ENCODE measurements at places on chromosomes 3 and 15.
A peak's percentile ranks its signal among the peaks of the same experiment; 100 is the strongest.

DNA sequence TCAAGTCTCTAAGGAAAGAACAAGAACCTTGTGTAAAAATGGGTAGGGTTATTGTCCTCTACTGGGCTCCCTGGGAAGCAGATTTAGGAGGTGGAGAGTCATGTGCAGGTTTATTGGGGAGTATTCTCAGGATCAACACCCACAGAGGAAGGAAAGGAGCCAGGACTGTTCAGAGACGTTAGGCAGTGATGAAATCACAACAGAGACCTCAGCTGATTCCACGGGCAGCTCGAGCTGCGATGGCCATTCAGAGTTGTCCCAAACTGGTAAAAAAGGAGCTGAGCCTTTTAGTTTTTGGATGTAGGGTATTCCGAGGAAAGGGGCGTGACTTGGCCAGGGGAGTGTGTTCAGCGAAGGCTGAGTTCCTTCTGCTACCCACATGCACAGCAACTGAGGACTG, 85.0 kb downstream of the RORA start:
- DNase-seq: no peak

- no peak for DNase-seq
Observed at GRCh38 chr3:62557983-62558382, 184.6 kb upstream of the FEZF2 start.

DNA sequence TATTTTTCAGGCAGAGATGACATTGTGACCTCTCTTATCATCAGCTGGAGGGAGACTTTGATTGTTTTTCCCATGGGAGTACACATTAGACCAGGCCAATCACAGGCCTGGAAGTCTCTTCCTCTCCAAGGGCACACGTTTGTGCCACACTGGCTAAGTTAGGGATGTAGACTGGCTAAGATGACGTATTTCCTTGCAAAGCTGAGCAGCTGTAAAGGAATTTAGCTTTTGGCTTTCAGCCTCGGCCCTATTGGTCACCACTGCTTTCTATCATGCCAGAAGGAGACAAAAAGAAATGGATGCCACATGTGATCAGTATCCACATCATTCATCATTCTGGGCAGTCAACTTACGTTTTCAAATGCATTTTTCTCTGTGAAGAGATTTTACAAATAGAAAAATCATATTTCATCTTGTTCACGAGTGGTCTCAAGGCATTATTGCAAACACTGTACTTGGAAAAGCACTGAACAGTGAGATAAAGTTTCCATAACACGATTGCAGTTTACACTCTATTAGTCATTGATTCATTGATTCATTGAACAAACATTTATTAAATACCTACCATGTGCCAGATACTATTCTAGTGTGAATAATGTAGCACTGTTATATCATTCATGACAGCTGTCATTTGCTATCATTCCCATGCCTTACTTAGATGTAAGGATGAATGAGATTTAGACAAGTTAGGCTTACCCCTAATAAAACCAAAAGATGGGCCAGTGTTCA, 27.0 kb upstream of the RNF7 start:
- DNase-seq: no peak

DNA sequence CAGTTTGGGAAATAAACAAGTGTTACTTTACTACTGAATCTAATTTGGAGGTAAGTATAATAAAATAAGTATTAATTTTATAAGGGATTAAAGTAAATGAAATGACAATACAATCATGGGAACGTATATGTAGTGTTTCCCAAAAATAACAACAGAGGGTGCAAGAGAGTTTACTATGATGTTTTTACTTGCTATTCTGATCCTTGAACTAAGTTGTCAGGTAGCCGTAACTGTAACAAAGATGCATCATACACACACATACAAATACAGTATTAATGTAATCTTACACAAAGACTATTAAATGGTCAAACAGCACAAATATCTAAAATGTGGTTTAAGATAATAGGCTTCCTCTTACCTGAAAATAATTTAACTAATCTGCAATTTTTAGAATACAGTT, 311.4 kb downstream of the TBC1D5 start:
- DNase-seq: no peak

DNA sequence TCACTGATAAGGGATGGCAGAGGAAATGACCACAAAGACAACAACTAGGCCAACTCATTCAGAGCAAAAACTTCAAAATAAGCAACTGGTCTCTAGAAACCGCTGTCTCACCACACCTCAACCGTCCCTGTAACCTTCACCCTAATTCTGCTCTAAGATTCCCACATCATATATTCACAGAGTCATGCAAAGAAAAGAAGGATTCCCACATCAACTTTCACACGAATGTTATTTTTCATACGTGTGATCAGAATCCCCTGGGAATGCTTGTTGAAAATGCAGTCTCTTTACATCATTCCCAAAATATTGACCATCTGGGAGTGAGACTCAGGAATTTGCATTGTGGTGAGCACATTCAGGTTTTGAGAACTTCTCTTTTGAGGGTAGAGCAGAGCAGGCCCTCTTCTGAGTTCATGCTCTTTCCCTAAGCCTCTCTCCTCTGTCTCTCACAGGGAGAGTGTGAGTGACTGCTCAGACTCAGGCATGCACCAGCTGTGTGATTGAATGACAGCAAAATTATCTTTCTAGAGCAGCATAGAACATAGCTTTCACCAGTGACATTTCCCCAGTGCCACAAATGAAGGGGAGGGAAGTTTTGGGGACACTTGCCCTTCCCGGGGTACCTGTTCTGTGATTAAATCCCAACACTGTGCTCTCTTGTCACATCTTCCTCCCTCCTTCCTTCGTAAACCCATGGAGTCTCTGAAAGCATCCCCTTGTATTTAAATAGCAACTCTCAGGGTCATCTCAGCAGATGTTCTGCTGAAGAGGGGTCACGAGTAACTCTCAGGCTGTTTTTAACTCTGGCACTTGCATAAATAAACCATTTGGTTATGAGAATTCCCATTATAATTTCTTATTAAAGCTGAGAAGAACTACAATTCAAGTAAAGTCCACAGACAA, 170.9 kb downstream of the PLCL2 start:
- DNase-seq: no peak

- DNase-seq: no peak
Observed at GRCh38 chr15:47304656-47305055, 412.6 kb upstream of the SEMA6D start.

DNA sequence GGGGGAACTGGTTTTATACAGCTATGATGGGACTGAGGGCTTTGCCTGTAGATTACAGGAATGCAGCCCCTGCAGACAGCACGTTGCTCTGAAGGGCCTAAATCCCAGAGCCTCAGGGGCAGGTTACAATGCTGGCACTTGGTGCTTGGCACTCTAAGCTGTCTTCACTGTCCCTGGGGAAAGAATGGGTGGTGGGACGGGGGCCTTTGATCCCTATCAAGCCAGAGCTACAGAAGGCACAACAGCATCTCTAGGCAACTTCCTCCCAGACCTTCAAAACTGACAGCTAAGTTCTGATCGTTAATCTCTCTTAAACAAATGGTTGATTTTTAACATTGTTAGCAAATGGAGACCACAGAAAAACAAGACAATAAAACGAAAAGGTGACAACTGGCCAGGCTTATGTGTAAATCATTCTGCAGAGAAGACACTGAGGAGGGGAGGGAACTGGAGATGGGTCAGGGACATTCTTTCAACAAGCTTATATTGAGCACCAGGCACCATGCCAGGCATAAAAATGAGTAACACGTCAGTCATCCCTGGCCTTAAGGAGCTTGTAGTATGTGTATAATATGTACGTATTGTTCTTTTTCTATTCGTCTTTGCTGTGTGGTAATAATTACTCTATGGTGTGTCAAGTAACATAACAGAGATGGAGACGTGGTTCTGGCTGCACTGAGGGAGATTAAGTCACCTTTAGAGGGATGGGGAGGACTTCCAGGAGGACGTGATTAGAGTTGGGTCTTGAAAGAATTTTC, 49.1 kb downstream of the CA12 start:
- no peak for DNase-seq

DNA sequence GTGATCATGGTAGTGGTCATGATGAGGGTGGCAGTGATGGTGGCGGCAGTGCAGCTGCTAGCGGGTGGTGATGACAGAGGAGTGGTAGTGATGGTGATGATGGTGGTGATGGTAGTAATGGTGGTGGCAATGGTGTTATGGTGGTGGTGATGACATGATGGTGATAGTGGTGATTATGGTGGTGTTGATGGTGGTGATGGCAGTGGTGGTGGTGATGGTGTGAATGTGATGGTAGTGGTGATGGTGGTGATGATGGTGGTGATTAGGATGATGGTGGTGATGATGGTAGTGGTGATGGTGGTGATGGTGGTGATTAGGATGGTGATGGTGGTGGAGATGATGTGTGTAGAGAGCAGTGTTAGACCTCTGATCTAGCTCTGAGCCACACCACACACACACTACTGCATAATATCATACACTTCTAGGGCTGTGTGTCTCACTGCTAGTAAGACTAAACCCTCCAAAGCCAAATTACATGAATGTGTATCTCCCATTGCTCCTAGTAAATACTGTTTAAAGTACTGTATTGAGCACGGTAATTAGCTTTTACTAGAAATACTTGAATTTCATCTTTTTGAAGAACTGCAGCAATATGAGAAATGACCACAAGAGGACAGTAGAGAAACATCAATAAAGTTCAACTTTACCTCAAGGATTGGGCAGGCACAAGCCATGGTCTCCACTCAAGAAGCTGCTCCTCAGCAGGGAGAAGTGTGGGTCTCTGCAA, 28.8 kb downstream of the TMED3 start:
- DNase-seq: peak; percentile 2

- DNase-seq: no peak
Observed at GRCh38 chr15:74315626-74316025, 51.8 kb downstream of the CYP11A1 start.
